ENCODE measurements at places on chromosomes 3 and 15. TPM values are rescaled to one million over a fixed set of nuclear protein-coding genes. Genes with fewer than 3 reads are reported as not detected.
A peak's percentile ranks its signal among the peaks of the same experiment; 100 is the strongest.

The GOLGA6L7 gene
- not detected for total RNA-seq

- no peak for DNase-seq
These were observed 129.1 kb upstream of the TGFBR2 start for GRCh38 chr3:30477149-30477921.

DNA sequence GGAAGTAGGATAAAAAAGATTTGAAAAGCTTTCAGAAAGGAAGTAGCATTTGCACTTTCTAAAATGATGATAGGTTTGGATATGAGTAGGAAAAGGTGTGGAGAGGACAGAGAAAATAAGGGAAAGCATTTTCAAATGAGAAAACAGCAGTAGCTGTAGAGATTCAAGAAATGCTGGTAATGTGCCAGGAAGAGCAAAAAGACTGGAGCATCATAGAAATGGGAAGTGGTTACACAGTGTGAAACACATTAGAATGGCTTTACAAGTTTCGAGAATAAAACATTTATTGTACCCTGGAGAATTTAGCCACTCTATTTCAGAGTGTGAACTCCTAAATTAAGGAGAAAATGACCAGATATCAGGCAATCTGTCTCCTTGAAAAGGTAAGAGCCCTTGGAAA is 108.3 kb upstream of the CHL1 start:
- DNase-seq, result no peak

The KLF15 gene
- 14.0 TPM for total RNA-seq

- DNase-seq, result no peak
These were observed 64.7 kb upstream of the EPHB3 start for GRCh38 chr3:184496933-184497332.

- DNase-seq, result peak; percentile 34
These were observed 42.2 kb downstream of the GOLGA6L10 start for GRCh38 chr15:82306791-82307713.

DNA sequence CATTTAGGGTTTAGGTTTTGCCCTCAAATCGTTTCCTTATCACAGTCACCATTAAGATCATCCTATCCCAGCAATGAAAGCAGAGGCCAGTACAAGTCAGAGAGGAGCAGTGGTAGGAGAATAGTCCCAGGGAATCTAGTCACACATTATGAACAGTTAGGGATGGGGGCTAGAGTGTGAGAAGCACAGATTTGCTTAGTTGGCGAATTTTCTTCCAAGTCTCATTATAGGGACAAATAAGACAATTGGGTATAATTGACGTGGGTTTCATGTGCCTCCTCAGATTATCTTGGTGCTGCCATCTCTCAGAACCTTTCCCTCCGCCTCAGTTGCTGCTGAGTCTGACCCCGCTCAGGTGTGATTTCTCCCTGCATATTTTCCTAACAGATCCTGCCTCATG is 407.1 kb downstream of the SQOR start:
- DNase-seq, result no peak

DNA sequence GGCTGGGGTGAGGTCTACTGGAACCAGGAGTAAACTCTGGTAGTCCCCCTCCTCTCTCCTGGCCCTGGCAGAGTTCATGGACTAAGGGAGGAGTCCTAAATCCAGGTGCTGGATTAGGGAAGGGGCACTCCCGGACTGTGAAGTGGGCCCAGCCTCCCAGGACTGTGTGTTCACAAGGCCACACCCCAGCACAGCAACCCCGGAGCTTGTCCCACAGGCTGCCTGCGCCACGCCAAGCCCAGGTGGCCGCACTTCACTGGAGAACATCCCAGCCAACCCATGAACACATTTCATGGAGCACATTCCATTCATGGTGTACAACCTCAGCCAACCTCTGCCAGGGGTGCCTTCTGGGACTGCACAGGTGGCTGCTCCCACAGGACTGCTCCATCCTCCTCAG is 8.2 kb downstream of the ARPIN start:
- DNase-seq, result no peak

The CCRL2 gene
- total RNA-seq, result not detected

GRCh38 chr15:58355382-58355971 is 76.3 kb upstream of the LIPC start:
- DNase-seq, result no peak
